ENCODE measurements at places on chromosomes 2 and 18. TPM values are rescaled to one million over a fixed set of nuclear protein-coding genes. Genes with fewer than 3 reads are reported as not detected.

- H3K4me1 ChIP-seq = no peaks in the 10 kb centered on the region
- no peak for DNase-seq
- no peak overlapping the region for H3K27ac ChIP-seq
- no peak overlapping the region for H3K4me3 ChIP-seq
Measured at GRCh38 chr2:109280804-109281203, 151.8 kb downstream of the SH3RF3 start.

Gene FAM98A
- total RNA-seq = 19.7 TPM

Gene RNF149
- 102 TPM for total RNA-seq

- H3K4me1 ChIP-seq = no peaks in the 10 kb centered on the region
- H3K27me3 ChIP-seq = no peaks in the 10 kb centered on the region
- H3K36me3 ChIP-seq = no peaks in the 10 kb centered on the region
Measured at GRCh38 chr2:241558532-241559322, at the start of gene BOK. Gene BOK (plus strand): TSS chr2:241558745. CDS start chr2:241559484, 739 bp downstream.

DNA sequence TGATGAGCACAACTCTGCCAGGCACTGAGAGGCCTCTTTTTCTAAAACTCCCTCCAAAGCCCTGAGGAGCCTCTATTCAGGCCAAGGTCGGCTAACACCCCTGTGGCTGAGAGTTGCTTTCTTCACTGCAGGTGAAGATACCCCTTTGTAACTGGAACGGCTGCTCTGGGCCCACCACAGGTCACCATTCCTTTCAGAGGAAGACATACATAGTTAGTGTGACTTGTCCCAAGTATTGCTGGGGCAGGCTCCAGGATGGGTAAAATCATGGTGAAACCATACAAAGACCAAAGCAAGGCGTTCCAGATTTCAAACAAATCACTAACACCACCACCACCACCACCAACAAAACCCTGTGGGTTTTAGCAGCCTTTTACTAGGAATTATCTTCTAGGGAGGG, 36.8 kb downstream of the CHST10 start:
- H3K4me1 ChIP-seq = no peaks in the 10 kb centered on the region
- no peaks in the 10 kb centered on the region for H3K27me3 ChIP-seq
- DNase-seq = no peak
- no peaks in the 10 kb centered on the region for H3K36me3 ChIP-seq
